ENCODE measurements at places on chromosomes 6 and 20. TPM values are rescaled to one million over a fixed set of nuclear protein-coding genes. Genes with fewer than 3 reads are reported as not detected.

DNA sequence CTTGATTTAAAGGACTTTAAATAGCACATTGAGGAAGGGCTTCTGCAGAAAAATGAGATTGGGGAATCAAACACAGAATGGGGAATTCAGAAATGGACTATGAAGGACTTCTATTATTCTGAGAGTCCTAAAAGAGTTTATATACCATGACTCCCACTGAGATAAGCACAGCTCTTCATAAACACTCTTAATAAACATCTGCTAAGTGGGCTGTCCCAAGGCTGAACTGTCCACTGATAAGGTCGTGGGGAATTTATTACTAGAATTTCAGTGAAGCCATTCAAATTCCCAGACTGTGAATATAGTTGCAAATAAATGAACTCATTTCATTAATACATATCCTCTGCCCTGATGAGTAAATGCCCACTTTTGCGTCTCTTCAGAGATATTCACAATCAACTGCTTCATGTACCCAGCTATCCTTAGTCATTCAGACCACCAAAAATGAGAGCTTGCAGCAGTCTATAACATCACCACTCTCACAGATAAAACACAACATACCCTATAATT lies 468.2 kb upstream of the RUNX2 start:
- H3K4me1 ChIP-seq: peaks cover 2% of the 10 kb centered on the region
- H3K27me3 ChIP-seq: no peaks in the 10 kb centered on the region
- no peaks in the 10 kb centered on the region for H3K36me3 ChIP-seq
- H3K27ac ChIP-seq: no peak overlapping the region
- no peak overlapping the region for H3K4me3 ChIP-seq

DNA sequence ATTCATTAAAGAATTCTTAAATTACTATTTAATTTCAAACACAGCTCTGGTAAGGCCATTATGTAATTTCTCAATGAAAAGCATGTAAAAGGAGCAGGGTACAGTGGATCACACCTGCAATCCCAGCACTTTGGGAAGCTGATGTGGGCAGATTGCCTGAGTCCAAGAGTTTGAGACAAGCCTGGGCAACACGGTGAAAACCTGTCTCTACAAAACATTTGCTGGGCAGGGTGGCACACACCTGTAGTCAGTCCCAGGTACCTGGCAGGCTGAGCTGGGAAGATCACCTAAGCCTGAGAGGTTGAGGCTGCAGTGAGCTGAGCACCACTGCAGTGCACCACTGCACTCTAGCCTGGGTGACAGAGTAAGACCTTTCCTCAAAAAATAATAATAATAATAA lies 37.4 kb downstream of the MDN1 start:
- H3K4me3 ChIP-seq: no peak overlapping the region
- H3K27ac ChIP-seq: no peak overlapping the region
- no peaks in the 10 kb centered on the region for H3K27me3 ChIP-seq
- H3K4me1 ChIP-seq: no peaks in the 10 kb centered on the region
- no peaks in the 10 kb centered on the region for H3K36me3 ChIP-seq

- no peak overlapping the region for H3K4me3 ChIP-seq
- no peak for DNase-seq
- H3K27ac ChIP-seq: no peak overlapping the region
- no peaks in the 10 kb centered on the region for H3K27me3 ChIP-seq
- no peaks in the 10 kb centered on the region for H3K4me1 ChIP-seq
- H3K36me3 ChIP-seq: no peaks in the 10 kb centered on the region
Observed at GRCh38 chr6:169520104-169520503, 181.7 kb downstream of the WDR27 start.

- H3K4me1 ChIP-seq: no peaks in the 10 kb centered on the region
- H3K36me3 ChIP-seq: no peaks in the 10 kb centered on the region
Observed at GRCh38 chr20:309306-309840, 12.0 kb downstream of the ZCCHC3 start.

CHRNA4 gene
- total RNA-seq: 0.15 TPM

- DNase-seq: no peak
- H3K27ac ChIP-seq: no peak overlapping the region
- H3K4me3 ChIP-seq: peak overlapping the region; percentile 40
- no peaks in the 10 kb centered on the region for H3K36me3 ChIP-seq
- no peaks in the 10 kb centered on the region for H3K27me3 ChIP-seq
Observed at GRCh38 chr6:158869826-158870648, 50.9 kb upstream of the EZR start.

DNA sequence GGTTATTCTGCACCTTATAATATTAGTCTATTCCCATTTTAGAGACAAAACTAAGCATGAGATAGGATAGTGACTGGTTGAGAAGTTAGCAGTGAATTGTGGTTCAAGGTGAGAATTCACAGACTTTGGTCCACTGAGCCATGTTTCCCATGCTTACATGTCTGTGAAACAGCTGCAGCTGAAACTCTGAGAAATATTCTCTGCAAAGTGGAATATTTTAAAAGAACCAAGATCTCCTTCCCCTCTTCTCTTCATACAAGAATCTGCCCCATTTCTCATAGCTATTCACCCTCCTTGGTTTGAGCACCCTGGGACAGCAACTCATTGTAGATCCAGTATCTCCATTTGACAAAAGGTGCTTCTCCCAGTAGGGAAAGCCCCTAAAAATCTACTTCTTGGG lies 70.2 kb upstream of the TMEM170B start:
- no peaks in the 10 kb centered on the region for H3K27me3 ChIP-seq
- no peak for DNase-seq
- H3K36me3 ChIP-seq: no peaks in the 10 kb centered on the region
- H3K4me3 ChIP-seq: no peak overlapping the region
- H3K4me1 ChIP-seq: no peaks in the 10 kb centered on the region
- H3K27ac ChIP-seq: no peak overlapping the region

DNA sequence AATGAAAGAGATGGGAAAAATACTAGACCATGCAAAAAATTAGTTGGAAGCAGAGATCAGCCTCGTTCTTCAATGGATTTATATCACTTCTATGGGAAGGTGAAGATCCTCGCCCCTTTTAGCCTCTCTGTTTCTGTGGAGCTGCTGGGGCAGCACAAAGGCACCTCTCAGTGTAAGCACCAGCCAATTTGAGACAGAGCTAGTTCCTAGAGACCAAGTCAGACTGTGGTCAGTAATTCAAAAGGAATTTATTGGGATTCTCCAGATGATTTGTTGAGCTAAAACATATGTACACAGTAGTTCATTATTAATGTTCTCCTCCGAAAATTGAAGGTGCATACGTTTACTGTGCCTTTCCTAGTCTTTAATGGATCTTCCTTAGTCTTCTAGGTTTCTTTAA lies 42.4 kb downstream of the SCGN start:
- H3K36me3 ChIP-seq: no peaks in the 10 kb centered on the region
- H3K4me3 ChIP-seq: no peak overlapping the region
- no peaks in the 10 kb centered on the region for H3K27me3 ChIP-seq
- DNase-seq: no peak
- no peak overlapping the region for H3K27ac ChIP-seq
- no peaks in the 10 kb centered on the region for H3K4me1 ChIP-seq

BCAS4 gene
- 2.0 TPM for total RNA-seq

DNA sequence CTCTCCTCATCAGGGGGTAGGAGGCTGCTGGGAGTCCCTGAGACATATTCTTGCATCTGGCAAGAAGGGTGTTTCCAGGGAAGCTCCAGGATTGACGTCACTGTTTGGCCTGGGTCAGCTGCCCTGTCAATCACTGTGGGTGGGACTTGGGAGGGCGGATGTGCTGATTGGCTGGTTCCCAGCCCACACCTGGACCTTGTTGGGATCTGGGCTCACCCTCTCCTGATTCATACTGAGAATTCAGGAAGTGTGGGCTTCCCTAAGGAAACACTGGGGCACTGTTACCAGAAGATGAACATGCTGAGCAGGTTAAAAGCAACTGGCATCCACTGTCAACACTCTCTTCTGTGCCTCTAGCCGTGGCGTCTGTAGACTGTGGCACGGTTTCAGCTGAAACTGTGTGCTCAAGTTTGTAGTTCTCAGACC lies 36.5 kb downstream of the CDH26 start:
- DNase-seq: no peak
- H3K27me3 ChIP-seq: no peaks in the 10 kb centered on the region
- no peak overlapping the region for H3K4me3 ChIP-seq
- no peak overlapping the region for H3K27ac ChIP-seq
- H3K4me1 ChIP-seq: no peaks in the 10 kb centered on the region
- no peaks in the 10 kb centered on the region for H3K36me3 ChIP-seq

JPH2 gene
- 2.5 TPM for total RNA-seq

CALHM5 gene
- total RNA-seq: 0.68 TPM

RAET1E gene
- not detected for total RNA-seq

- no peak for DNase-seq
- H3K27me3 ChIP-seq: no peaks in the 10 kb centered on the region
- H3K4me3 ChIP-seq: no peak overlapping the region
- H3K36me3 ChIP-seq: no peaks in the 10 kb centered on the region
- H3K4me1 ChIP-seq: no peaks in the 10 kb centered on the region
Observed at GRCh38 chr6:49406250-49406970, 56.6 kb downstream of the MMUT start.
